ENCODE measurements at places on chromosomes 2 and 18.
A peak's percentile ranks its signal among the peaks of the same experiment; 100 is the strongest.

DNA sequence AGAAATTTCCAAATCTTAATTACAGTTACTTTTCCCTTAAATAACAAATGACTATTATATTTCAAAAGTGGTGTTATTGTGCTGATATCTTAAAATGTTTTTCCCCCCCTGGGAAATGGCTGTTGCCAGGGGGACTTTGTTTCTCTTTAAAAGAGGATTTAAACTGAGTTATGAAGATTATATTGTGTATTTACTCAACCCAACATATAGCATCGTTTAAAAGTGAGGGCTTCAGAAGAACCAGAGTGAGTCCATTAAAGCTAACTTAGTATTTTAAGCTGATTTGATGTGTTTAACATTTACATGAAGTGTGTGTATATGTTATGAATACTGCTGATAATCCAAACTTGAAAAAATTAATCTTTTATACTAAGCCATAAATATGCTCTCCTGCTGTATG is 81.6 kb downstream of the COL5A2 start:
- no peak for DNase-seq

GRCh38 chr2:75790121-75790813 is 79.6 kb upstream of the GCFC2 start:
- no peak for DNase-seq

GRCh38 chr2:218970894-218971293 is 11.4 kb downstream of the CDK5R2 start:
- no peak for DNase-seq

DNA sequence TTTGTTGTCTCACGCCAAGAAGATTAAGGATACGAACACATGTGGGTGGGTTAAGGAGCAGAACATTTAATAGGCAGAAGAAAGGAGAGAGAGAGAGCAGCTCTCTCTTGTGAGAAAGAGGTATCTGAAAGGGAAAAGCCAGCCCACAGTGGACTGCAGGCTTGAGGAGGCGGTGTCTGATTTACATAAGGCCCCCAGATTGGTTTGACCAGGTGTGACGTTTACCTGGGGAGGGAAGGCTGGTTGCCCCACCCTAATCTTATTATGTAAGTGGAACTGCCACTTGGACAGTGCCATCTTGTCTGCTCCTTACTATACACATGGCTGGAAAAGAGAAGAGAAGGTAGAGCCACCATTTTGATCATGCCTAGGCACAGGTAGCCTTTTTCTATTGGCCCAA is 189.2 kb downstream of the NCK2 start:
- DNase-seq = no peak

- DNase-seq = no peak
Observed at GRCh38 chr2:80348953-80349352, 44.4 kb upstream of the LRRTM1 start.

GRCh38 chr2:60442608-60443007 is 110.8 kb downstream of the BCL11A start:
- no peak for DNase-seq

DNA sequence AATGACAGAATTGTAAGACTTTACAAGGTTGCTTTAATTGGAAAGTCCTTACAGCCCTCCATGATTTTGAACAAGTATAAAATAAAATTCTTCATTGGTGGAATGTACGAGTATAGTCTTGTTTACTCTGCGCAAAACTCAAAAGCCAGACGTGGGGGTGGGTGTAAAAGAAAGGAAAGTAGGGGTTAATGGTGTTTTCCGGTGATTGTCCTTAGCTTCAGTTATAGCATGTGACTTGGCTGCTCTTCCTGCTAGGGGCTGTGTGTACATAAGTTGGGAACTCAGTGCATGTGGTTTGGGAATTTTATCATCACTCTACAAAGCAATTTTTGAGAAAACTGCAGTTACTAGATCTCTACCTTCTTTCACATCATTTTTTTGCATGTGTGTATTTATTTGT is 82.4 kb upstream of the CAVIN2 start:
- no peak for DNase-seq

- DNase-seq = no peak
Observed at GRCh38 chr2:85131116-85131515, 2.1 kb upstream of the TCF7L1 start.

DNA sequence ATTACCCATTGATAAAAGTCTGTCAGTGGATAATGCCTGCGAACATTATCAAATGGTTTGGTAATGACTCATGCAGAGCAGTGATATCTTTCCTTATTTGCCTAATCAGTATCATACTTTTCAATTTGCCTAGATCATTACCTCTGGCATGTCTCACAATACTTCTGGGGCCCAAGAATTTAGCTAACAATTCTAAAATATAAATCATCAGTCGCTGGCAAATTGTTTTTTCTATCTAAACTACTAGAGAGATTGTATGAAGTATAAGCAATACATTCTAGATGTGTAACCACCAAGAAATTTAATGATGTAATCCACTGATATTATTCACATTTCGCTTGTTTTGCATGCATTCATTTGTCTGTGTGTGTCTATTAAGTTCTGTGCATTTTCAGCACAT is 191.2 kb upstream of the CDH19 start:
- no peak for DNase-seq

DNA sequence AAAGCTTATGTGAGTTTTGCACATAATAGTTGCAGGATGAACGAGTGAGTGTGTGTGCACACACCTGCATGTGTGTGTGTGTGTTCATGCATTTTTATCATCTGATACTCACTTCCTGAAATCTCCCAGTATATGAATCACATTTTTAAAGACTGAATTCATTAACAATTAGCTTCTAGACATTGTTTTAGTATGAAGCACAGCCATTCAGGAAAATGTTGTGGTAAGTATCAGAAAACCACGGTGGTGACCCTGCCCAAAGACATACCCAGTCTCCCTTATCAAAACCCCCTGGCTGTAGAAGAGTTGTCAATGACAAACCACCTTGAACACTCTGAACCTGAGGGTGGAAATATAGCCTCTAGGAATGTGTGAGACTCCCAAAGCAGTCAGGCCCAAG is 220.8 kb downstream of the ALK start:
- no peak for DNase-seq

GRCh38 chr2:205375461-205376448 is 306.5 kb upstream of the NRP2 start:
- no peak for DNase-seq

- DNase-seq = peak; percentile 11
Observed at GRCh38 chr2:136384531-136385303, 266.8 kb upstream of the CXCR4 start.

- DNase-seq = no peak
Observed at GRCh38 chr18:58766164-58766563, 94.9 kb downstream of the MALT1 start.

DNA sequence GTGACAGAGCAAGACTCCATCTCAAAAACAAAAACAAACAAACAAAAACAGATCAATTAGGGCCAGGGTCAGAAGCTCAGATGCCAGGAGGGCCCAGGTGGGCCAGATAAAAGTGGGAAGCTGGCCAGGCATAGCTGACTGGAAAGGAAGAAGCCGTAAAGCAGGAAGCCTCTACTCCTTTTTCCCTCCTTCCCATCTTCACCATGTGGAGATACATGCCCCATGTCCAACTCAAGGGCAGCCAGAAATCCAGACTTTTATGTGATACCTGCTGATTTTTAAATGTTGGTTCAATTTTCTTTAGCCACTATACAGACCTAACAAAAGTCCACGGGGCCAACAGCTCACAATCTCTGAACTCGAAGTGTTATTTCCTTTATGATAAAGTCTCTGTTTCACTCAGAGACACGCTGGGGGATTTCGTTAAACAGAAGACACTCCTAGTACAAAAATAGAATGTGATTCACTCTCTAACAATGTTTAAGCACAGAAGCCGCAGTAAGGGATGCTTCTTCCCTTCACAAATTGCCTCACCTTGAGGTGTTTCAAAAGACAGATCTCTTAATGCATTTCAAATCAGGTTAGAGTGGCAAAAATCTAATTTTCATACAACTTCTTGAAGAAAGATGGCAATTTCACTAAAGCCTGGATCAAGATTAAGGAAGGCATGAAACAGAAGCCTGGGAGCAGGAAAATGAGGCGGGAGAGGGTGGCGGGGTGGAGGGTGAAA is 14.0 kb downstream of the TMEM247 start:
- no peak for DNase-seq

GRCh38 chr18:48043166-48043565 is 112.7 kb upstream of the SMAD2 start:
- no peak for DNase-seq

DNA sequence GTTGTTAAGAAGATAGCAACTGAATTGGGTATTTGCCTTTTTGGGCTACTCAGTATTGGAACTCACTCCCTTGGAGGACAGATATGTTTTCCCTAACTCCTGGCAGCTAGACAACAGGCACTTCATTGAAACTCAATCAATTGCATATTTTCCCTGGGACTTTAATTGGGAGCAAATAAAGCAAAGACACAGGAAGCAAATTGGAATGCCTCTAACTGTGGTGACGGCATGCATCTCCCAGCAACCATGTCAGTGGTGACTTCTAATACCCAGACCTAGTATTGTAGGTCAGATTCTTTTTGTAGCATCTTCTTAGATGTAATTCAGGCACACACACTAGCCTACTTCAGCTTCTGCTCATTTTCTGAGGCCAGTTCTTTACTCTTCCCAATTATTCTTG is 164.2 kb upstream of the SETBP1 start:
- DNase-seq = no peak

DNA sequence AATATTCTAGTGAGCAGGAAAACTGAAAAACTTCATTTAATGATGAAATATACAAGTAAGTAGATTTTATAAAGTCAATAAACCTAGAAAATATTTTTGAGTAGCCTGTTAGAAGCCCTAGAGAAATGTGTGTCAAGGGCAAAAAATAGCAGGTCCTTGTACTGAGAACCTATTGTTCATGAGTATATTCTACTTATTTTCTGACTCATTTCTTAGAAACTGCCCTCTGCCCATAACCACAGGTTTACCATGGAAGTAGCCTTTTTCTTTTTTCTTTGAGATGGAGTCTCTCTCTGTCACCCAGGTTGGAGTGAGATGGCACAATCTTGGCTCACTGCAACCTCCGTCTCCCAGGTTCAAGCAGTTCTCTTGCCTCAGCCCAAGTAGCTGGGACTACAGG is 19.4 kb upstream of the SELENOI start:
- no peak for DNase-seq

DNA sequence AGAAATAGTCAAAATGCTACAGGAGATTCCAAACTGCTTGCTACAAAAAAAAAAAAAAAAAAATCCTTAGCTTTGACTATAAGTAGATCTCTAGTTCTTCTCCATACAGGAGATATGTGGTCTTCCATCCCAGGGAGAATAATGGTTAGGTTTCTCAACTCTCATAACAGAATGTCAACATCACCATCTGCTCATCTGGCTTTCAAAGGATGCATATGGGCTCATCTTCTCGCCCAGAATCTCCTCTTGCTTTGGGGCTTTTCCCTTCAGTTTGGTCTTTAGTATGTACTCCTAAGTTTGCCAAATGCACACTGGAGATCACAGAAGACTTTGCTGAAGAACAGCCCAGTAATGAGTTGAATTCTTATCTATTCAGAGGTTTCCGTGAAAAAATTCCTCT is 240.7 kb downstream of the NRXN1 start:
- no peak for DNase-seq

- no peak for DNase-seq
Observed at GRCh38 chr2:27407798-27408491, 1.4 kb downstream of the PPM1G start.

DNA sequence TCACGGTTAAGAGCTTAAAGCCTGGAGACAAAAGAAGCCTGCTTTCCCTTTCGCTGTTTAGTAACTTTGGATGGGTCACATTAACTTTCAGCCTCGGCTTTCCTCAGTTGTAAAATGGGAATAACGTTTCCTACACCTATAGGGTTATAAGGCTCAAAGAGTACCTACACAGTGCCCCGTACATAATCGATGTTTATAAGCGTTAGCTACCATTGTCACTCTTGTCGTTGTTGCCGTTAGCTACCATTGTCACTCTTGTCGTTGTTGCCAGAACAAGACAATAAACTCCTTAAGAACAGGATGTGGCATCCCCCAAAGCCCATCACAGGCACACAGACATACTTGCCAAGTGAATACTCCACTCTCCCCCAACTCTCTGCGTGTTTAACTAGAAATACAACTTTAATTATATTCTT is 901 bp upstream of the MFSD6 start:
- peak; percentile 5 for DNase-seq

DNA sequence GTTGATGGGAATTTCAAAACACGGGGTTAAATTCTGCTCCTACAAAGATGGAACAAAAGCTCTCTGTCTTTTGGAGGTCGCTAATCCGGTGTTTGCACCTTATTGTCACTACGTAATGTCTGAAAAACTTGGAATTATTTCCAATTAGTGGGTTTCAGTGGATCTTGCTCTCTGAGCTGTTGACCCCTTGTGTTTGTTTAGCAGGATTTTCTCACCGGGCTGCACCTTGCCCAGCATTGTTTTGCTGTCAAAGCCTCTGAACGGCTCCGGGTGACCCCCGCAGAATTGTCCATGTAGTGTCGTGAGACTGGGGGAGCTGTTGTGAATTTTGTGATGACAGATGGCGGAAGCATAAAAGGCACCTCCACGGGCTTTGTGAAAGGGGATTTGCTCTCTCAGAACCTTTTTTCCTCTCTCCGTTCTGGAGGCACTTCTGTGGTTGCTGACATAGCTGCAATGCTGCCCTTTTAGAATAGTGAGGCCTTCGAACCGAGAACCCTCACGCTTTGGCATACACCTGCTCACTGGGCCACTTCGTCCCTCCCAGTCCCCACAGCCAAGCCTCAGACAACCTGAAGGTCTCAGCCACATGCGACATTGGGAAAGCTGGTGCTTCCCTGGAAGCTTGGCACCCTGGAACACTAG is 129.4 kb downstream of the ACOXL start:
- no peak for DNase-seq

GRCh38 chr18:11839556-11839955 is 11.7 kb upstream of the CHMP1B start:
- no peak for DNase-seq

GRCh38 chr18:3397786-3398185 is 52.2 kb upstream of the TGIF1 start:
- DNase-seq = no peak

- no peak for DNase-seq
Observed at GRCh38 chr2:213034585-213034984, 116.8 kb downstream of the IKZF2 start.

DNA sequence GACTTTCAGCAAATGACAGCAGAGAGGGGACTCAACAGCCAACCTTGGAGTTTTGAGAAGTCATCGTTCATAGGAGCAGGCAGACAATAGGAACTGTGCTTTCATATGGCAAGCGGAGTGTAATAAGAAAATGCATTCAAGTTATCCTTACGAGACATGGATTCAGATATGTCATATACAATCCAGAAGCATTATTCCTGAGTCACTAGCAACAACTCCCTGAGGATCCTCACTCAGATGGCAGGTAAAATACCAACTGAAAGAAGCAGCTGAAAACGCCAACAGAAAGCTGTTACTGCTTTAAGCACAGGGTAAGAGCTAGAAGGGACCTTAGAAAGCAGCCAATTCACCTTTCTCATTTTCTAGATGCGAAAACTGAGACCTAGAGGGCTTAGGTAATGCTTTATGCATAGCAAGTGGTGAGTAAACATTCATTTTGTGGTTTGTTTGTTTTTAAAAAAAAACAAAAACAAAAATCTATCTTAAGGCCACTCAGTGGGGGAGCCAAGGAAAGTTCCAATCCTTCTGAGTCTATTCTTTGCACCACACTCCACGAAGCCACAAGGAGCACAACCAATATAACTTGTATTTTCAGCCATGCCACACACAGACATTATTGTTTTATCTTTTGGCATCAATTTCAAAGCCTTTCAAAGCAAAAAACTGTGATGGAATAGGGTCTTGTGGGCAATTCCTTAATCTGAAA is 89.1 kb upstream of the RIOK3 start:
- DNase-seq = no peak

All from stimulated activated CD4-positive, alpha-beta T cell treated with anti-CD3 and anti-CD28 coated beads, Interleukin-1b, Interleukin-23, amount 100 ng/mL, for 1 hour (primary cell).